Hematopoietic multipotent progenitor cell treated with erythropoietin and hydrocortisone succinate and interleukin-3 and kit ligand, for 17 days (in vitro differentiated cells): ENCODE measurements at places on chromosomes 13 and 19.
A peak's percentile ranks its signal among the peaks of the same experiment; 100 is the strongest.

- no peak for DNase-seq
Observed at GRCh38 chr19:42306646-42307045, 4.2 kb upstream of the PAFAH1B3 start.

DNA sequence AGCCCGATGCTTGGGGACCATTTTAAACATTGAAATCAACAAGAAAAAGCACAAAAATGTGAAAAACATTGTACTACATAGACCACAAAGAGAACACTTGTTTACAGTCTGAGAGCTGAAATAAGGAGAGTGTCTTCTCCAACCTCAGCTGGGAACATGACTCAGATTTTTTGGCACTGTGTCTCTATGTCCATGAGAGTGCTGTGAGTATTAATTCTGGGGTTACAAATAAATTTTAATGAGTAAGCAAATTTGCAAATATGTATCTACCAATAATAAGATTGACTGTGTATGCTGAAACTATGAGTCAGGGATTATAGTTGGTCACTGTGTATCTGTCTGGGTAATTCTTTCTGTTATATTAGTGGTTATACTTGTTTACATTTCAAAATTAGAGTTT is 174.0 kb downstream of the DCT start:
- no peak for DNase-seq

DNA sequence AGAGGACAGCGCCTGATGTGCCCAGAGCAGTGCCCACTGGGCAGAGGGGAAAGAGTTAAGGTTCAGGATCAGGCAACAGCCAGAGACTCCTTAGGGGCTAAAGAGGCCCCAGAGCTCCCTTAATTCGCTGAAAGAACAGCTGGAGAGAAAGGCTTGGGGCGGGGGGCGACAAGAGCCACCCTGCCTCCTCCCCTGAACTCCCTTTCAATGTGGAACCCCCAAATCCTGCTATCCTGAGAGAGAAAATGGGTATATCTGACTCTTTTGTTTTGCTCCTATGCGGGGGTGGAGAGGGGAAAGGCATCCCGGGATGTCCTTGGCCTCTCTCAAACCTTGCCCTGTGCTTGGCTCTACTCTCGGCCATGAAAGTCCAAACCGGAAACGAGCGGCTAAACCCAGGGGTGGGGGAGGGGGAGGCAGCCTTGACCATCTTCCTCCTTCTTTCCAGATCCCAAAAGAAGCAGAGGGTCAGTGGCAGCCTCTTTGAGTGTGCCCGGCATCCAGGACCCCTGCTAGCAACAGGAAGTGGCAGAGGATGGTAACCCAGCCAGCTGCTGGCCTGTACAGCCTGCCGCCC is 4.7 kb downstream of the PRKACA start:
- DNase-seq = no peak

- peak; percentile 68 for DNase-seq
Observed at GRCh38 chr19:47863514-47863936, 4.5 kb downstream of the TPRX2 start.

DNA sequence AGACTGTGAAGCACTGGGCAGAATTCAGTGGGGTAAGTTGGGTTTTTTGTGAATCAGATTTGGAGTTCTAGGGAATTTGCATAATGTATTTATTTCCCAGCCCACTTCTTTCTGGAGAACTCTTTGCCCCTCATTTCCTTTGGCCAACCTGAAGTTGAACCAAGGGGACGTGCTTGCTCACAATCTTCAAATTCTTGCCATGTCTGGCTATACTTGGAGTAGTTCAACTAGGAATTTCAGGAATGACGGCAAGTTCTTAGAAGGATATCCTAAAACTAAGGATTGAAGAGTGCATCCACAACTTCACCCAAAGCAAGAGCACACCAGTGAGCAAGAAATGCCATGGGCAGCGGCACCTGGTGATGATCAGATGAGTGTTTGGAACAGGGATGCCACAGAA is 88.5 kb downstream of the TEX26 start:
- no peak for DNase-seq
